ENCODE measurements at places on chromosomes 4 and X.

- DNase-seq: no peak
These were observed 2.0 kb upstream of the FBXW7 start for GRCh38 chr4:152537881-152538280.

- no peak for DNase-seq
These were observed 341.1 kb downstream of the RAPGEF2 start for GRCh38 chr4:159443975-159444374.

GRCh38 chr4:74930162-74930561 is 2.8 kb upstream of the PARM1 start:
- no peak for DNase-seq

GRCh38 chr4:83150653-83151330 is 36.3 kb upstream of the PLAC8 start:
- DNase-seq: peak; percentile 44

DNA sequence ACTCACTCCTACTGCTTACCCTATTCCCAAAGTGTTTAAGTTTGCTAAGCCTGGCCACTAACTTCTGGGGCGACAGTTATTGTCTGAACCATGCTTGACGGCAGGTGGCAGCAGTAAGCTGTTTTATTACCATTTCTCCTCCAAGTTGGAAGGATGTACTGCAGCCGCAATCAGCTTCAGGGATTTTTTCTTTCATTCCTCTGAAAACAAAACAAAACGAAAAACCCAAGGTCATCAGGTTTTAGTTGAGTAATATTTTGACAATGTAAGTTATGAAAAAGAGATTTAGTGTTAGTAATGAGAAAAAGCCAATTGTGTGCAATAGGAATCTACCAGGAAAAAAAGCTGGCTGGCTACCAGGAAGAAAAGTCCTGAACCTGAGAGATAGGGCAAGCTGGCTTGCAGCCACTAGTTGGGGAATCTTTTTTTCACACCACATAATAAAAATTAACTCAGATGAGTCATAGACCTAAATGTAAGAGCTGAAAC is 13.2 kb upstream of the RAB9B start:
- peak; percentile 60 for DNase-seq

DNA sequence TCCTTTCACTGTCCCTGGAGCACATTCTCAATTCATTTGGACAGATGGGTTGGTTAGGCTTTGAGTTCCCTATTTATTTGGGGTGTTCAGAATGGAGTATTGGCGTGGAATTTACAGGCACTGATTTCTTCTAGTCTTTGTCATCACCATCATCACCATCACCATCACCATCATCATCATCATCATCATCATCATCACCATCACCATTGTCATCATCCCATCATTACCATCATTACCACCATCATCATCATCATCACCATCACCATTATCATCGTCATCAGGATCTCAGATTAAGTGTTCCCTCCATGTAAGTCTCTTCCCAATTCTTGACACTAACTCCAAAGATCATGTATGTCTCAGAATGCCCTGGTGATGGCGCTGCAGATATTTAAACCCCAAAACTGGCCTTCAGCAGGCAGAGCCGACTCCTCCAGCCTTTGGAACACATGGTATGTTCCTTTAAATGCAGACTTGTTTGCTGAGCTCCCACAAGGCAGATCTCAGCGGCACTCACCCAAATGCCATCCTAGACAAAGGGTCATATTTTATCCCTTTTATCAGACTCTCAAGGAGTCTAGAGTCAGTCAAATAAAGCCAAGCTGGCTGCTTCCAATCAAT is 19.8 kb upstream of the FAM9A start:
- no peak for DNase-seq

- no peak for DNase-seq
These were observed 176.5 kb downstream of the AR start for GRCh38 chrX:67720344-67720743.

DNA sequence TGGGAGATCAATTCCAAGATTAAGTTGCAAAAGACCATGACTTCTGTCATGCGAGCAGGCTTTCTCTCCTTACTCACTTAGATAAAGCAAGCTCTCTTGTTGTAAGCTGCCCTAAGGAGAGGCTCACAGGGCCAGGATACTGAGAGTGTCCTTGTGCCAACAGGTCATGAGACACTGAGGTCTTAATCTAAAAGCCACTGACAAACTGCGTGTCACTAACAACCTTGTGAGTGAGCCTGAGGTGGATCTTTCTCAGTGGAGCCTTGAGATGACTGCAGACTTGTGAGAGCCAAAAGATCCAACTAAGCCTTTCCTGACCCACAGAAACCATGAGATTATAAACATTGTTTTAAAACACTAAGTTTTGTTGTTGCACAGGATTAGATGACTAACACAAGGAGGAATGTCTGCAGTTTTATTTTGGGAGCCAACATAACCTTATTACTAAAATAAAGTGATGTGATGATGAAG is 170.5 kb downstream of the SLC39A8 start:
- peak; percentile 12 for DNase-seq

DNA sequence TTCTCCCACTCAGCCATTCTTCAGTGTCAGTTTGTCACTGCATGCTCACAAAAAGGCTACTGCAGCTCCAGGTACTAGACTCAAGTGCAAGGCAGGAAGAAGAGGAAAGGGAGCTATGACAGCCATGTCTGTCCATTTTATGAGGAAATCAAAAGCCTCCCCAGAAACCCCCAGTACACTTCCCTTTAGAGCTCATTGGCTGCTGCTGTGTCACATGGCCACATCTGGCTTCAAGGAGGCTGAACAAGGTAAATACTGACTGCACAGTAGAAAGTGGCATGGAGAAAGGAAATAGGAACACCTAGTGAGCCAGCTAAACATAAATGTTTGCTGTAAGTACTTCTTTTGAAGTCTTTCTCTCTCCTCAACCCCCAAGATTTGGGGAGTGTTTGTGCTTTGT is 67.2 kb upstream of the FRAS1 start:
- DNase-seq: no peak

- no peak for DNase-seq
These were observed 74.9 kb upstream of the CBR4 start for GRCh38 chr4:169084954-169085353.

All from bronchial epithelial cell (primary cell).